ENCODE measurements at places on chromosomes 11 and 22. TPM values are rescaled to one million over a fixed set of nuclear protein-coding genes. Genes with fewer than 3 reads are reported as not detected.

SEPTIN3 gene
- 2.2 TPM for total RNA-seq

ENTHD1 gene
- total RNA-seq = 0.41 TPM

PES1 gene
- total RNA-seq = 99.3 TPM

- H3K36me3 ChIP-seq = no peaks in the 10 kb centered on the region
- H3K4me3 ChIP-seq = no peak overlapping the region
- H3K27me3 ChIP-seq = no peaks in the 10 kb centered on the region
- H3K4me1 ChIP-seq = no peaks in the 10 kb centered on the region
These were observed 78.9 kb upstream of the POU2AF2 start for GRCh38 chr11:111166598-111166997.

MS4A6A gene
- not detected for total RNA-seq

VPREB3 gene
- not detected for total RNA-seq

DNA sequence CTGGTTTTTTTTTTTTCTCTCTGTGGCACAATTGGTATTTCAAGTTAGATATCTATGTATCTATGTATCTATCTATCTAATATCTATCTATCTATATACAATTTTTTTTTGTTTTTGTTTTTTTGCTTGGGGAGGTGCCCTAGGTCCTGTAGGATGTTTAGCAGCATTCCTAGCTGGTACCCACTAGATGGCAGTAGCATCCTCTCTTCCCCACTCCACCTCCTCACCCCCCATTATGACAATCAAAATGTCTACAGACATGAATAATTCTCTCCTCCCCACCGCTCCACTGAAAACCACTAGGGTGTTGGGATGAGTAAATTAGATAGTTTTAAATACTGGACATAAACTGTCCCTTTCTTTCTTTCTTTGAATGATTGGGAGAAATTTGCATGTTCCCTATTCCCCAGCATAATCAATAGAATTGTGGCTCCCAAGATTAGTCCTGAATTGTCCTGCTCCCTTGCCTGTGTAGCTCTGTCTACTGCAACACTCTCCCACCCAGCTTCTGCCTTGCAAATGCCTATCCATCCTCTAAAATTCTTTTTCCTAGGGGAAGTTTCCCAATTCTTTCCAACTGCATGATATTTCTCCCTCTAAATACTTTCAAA, 1152.4 kb downstream of the LRRC4C start:
- no peaks in the 10 kb centered on the region for H3K36me3 ChIP-seq
- no peak overlapping the region for H3K27ac ChIP-seq
- no peak for DNase-seq

GRCh38 chr11:121590772-121591404, 138.1 kb upstream of the SORL1-AS1 start:
- peaks cover 60% of the 10 kb centered on the region for H3K36me3 ChIP-seq
- H3K4me1 ChIP-seq = peaks cover 25% of the 10 kb centered on the region
- no peak for DNase-seq
- no peaks in the 10 kb centered on the region for H3K27me3 ChIP-seq
- no peak overlapping the region for H3K4me3 ChIP-seq

FZD4 gene
- total RNA-seq = 0.33 TPM

DNA sequence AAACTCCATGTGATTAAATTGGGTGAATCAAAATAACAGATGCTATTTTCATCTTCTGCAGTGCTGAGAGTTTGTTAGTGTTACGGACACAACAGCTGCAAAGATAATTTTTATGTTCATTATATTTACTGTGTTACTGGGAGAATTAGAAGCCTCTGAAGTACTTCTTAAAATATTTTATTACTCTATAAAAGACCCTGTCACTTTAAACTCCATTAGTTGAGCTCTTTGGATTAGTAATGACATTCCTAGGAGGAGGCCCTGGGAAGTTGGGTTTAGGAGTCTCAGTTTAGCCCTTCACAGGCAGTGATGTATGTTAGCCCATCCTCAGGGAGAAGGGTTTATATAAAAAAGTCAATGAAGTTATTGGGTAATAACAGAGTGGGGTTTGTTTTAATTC, 596.7 kb downstream of the JRKL start:
- H3K27me3 ChIP-seq = no peaks in the 10 kb centered on the region
- H3K36me3 ChIP-seq = no peaks in the 10 kb centered on the region
- no peak overlapping the region for H3K27ac ChIP-seq

- no peak overlapping the region for H3K27ac ChIP-seq
- peaks cover 5% of the 10 kb centered on the region for H3K4me1 ChIP-seq
- no peak overlapping the region for H3K4me3 ChIP-seq
- no peak for DNase-seq
- no peaks in the 10 kb centered on the region for H3K36me3 ChIP-seq
These were observed 5.9 kb downstream of the NCAM1 start for GRCh38 chr11:112967082-112967481.

DNA sequence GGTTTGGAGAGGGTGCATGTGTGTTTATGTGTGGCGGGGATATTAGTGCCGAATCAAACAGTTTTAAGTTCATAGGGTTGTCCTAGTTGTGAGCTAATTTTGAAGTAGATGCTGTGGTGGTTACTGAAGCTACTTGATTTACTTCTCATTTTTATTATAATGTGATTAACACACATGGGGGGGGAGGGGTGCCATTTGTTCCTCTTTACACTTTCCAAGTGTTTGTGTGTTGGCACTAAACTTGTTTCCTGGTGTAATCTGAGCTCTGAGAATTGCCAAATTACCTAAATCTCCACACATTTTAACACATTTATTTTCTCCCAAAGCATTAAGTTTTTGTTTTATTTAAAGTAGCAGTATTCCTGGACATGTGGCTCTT, 60.1 kb downstream of the ZNRF3 start:
- no peak overlapping the region for H3K4me3 ChIP-seq
- no peak overlapping the region for H3K27ac ChIP-seq
- peaks cover 39% of the 10 kb centered on the region for H3K27me3 ChIP-seq
- peaks cover 19% of the 10 kb centered on the region for H3K36me3 ChIP-seq
- no peaks in the 10 kb centered on the region for H3K4me1 ChIP-seq

DNA sequence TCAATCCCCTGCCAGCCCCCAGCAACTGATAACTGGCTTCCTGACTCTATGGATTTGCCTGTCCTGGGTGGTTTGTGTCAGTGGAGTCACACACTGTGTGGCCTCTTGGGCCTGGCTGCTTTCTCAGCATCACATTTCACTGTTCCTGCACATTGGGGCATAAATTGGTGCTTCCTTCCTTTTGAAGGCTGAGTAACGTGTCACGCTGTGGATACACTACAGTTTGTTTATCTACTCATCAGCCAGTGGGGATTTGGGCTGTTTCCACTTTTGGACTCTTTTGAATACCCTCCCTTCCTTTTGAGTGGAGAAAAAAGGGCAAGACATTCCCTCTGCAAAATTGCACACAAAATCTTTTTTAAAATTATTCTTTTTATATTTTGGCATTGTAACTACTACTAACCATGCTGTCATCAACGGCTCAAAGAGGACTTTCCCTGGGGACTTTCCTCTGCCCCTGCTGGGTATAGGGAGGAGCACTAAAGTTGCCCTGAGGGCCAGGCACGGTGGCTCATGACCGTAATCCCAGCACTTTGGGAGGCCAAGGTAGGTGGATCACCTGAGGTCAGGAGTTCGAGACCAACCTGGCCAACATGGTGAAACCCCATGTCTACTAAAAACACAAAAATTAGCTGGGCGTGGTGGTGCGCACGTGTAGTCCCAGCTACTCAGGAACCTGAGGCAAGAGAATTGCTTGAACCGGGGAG, 7.8 kb upstream of the CELSR1 start:
- no peak overlapping the region for H3K4me3 ChIP-seq
- H3K36me3 ChIP-seq = no peaks in the 10 kb centered on the region
- H3K4me1 ChIP-seq = peaks cover 4% of the 10 kb centered on the region
- DNase-seq = peak; percentile 29

DNA sequence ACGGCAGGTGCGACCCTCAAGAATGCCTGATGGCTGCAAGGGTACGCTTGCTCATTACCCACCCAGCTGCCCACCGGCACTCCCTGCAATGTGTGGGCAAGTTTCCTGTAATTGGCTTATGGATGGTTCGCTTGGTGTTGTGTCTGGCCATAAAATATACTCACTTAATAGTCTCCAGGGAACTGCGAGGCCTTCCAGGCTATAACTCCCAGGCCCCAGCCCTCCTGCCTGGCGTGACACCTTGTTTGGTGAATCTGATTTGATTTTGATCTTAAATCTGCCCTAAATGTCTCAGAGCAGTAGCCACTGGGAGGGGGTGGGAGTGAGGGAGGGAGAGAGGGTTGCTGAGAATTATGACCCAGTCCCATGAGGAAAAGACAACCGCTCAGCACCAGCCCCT, 572.2 kb downstream of the BUD13 start:
- no peak overlapping the region for H3K27ac ChIP-seq
- peaks cover 1% of the 10 kb centered on the region for H3K27me3 ChIP-seq
- H3K4me1 ChIP-seq = no peaks in the 10 kb centered on the region
- no peak overlapping the region for H3K4me3 ChIP-seq

LRRC10B gene
- not detected for total RNA-seq

- H3K27ac ChIP-seq = no peak overlapping the region
- no peaks in the 10 kb centered on the region for H3K36me3 ChIP-seq
- H3K4me1 ChIP-seq = no peaks in the 10 kb centered on the region
- DNase-seq = no peak
- H3K4me3 ChIP-seq = no peak overlapping the region
These were observed 80.0 kb downstream of the BLID start for GRCh38 chr11:122036018-122036417.

DNA sequence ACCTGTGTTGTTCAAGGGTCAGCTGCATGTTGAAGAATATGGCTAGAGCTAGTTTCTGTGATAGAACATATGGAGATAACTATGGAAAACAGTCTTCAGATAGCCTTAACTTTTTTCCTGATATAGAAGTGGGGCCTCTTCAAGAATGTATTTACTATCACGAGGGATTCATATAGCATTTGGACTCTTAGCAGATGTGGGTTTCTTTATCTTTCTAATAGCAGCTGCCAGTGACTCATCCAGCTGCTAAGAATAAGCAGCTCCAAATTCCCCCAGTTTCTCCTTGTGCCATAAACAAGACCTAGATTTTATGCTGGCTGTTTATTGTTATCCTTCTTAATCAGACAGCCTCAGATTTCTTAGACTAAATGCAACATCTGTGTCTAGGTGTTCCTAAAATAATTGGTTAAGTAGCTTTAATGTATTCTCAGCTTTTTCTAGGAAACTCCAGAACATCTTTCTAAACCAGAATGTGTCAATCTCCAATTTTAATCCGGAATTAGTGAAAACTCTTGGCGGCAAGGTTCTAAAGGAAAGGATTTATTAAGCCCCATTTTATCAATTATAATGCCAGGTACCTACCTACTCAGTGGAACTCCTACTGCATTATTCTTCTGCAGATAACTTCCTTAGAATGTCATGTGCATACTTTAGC, 119.8 kb downstream of the CSTPP1 start:
- H3K36me3 ChIP-seq = peaks cover 21% of the 10 kb centered on the region
- DNase-seq = no peak
- H3K27me3 ChIP-seq = no peaks in the 10 kb centered on the region
- H3K4me1 ChIP-seq = peaks cover 5% of the 10 kb centered on the region

DNA sequence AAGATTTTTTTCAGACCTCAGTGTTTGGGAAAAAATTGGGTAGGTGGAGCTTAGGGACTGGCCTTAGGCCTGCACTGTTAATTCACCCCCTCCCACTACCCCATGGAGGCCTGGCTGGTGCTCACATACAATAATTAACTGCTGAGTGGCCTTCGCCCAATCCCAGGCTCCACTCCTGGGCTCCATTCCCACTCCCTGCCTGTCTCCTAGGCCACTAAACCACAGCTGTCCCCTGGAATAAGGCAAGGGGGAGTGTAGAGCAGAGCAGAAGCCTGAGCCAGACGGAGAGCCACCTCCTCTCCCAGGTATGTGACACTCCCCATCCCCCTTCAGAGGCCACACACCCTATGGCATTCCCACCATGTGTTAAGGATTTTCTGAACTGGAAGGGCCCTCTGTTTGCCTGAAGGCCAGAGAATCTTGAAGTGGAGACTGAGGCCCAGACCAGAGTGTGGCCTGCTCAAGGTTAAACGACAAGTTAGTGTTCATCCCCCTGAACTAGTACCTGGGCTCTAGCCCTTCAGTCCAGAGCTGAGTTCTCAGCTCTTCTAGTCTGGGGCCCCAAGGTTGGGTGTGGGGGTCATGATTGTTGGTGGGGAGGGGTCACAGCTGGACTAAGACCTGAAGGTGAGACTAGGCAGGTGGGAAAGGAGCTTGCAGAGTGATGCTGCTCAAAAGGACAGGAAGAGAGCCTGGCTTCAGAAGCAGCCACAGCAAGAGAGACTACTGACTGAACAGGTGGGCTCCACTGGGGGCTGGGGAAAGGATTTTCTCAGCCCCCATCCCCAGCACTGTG, 2.3 kb upstream of the FOLR1 start:
- DNase-seq = no peak
- H3K36me3 ChIP-seq = no peaks in the 10 kb centered on the region
- H3K4me3 ChIP-seq = no peak overlapping the region
- H3K27ac ChIP-seq = no peak overlapping the region
- H3K4me1 ChIP-seq = no peaks in the 10 kb centered on the region

SCT gene
- not detected for total RNA-seq

OR10D3 gene
- not detected for total RNA-seq

DNA sequence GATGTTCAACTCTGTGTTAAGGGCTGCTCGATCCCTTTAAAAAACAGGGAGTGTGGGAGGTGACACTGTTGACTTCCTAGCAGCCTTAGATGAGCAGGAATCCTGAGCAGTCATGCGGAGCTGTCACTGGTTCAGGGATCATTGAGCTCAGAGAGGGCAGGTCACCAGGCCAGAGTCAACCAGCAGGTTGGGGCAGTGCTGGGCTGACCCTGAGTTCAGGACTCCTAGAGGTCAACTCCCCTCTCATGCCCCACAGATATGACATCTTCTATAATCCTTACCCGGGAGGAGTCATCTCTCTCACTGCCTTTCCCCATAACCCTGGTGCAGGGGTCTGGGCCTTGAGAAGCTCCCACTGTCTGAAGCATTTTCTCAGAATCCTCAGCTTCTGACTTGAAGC, 12.9 kb upstream of the WNT11 start:
- H3K4me3 ChIP-seq = no peak overlapping the region
- no peaks in the 10 kb centered on the region for H3K36me3 ChIP-seq
- H3K4me1 ChIP-seq = no peaks in the 10 kb centered on the region
- peaks cover 2% of the 10 kb centered on the region for H3K27me3 ChIP-seq
- DNase-seq = no peak

DNA sequence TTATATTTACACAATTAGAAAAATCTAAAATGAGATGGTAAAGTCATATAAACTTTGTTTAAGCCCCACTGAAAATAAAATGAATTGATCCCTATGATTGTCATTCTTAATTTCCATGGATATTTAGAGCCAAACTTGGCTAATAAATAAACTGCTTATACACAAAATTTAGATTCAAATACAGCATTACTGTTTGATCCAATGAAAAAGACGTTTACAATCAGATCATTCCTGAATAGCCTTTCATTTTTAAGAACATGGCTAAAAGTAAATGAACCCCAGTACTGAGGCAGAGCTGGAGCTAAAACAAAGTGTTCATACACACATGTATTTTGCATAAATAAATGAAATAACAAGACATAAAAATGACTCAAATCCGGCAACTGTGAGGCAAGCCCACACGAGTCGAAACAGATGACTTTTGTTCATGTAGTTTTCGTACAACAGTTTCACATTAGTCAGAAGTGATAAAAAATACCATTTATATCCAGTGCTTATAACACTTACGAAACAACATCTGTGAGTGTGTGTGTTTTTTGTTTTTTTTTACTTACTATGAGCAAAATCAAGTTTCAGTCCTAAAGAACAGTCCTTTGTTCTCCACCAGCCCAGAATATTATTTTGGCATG, 386.5 kb downstream of the SOX6 start:
- H3K36me3 ChIP-seq = no peaks in the 10 kb centered on the region
- H3K4me1 ChIP-seq = no peaks in the 10 kb centered on the region
- no peak overlapping the region for H3K4me3 ChIP-seq
- no peak overlapping the region for H3K27ac ChIP-seq
- DNase-seq = no peak
- H3K27me3 ChIP-seq = no peaks in the 10 kb centered on the region

GRCh38 chr22:24486501-24486921, 8.6 kb upstream of the UPB1 start:
- no peaks in the 10 kb centered on the region for H3K36me3 ChIP-seq
- no peak overlapping the region for H3K4me3 ChIP-seq
- peak; percentile 65 for DNase-seq

Data from activated CD4-positive, alpha-beta memory T cell treated with anti-CD3 and anti-CD28 coated beads for 36 hours (primary cell).